Mucosa of descending colon (tissue), 3 donors: ENCODE measurements at places on chromosomes 7 and 10.

DNA sequence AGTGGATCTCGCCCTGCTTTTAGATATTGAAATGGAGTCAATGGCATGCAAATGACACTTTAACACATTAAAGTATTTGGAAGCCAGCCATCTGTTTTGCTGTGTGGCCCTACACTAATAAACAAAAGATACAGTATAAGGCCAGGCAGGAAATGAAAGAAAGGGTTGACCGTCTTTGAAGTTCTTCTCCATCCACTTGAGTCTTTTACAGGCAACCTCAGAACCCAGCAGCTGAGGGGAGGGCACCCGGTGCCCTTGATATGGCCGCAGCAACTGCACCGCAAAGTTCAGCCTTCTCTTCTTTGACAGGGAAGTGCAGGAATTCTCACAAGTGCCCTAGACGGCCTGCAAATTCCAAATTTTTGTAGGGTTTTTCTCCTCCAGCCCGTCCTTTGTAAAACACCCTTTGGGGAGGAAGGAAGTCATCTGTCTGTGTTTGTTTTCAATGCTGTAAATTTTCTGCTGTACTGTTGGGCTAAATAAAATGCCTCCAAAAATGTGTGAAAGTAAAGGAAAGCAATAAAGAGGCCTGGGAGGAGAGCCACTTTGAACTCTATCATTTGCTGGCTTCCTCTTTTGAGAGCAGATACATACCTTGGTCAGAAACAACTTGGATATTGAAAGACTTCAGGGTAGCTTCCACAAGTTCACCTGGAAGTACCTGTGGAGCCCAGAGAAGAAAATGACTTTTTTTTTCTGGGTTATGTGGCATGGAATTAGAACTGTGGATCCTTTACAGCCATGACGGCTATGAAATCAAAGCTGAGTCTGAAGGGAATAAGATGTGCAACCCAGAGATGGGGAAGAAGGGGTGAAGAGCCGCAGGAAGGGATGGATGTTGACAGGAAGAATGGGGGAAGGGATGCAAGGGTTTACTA, 3.6 kb downstream of the HOXA1 start:
- DNase-seq, result no peak

DNA sequence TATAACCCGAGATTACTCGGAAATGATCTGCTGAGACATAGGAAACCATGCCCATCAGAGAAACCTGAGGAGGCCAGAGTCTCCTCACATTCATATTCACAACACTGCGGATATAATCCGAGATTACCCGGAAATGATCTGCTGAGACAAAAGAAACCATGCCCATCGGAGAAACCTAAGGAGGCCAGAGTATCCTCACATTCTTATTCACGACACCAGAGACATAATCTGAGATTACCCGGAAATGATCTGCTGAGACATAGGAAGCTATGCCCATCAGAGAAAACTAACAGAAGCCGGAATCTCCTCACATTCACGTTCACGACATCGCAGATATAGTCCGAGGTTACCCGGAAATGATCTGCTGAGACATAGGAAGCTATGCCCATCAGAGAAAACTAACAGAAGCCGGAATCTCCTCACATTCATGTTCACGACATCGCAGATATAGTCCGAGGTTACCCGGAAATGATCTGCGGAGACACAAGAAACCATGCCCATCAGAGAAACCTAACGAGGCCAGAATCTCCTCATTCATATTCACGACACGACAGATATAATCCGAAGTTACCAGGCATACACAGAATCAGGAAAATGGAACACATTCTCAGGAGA, 422.3 kb upstream of the AKR1E2 start:
- DNase-seq, result no peak

GRCh38 chr7:157961731-157962457, 625.1 kb downstream of the DNAJB6 start:
- DNase-seq, result peak; percentile 17

GRCh38 chr7:105892387-105892786, 16.0 kb upstream of the ATXN7L1 start:
- no peak for DNase-seq

DNA sequence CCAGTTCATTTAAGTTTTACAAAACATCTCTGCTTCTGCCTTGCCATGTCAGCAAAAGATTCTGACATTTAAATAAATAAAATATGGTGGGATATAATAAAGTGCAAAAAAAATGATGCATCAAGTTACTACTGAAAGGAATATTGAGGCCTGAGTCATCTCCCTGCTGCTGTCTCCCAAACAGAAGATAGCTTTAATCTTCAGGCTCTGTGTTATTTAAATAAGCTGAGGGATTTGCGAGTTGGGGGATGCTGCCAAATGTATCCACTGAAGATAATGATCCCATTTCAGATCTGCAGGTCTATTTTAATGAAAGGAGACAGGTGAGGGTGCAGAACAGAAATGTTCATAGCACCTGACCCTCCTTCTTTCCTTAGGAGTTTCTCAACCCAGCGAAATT, 720.8 kb downstream of the AUTS2 start:
- no peak for DNase-seq

GRCh38 chr7:157861551-157861950, 524.7 kb downstream of the DNAJB6 start:
- no peak for DNase-seq

- DNase-seq, result no peak
These were observed 5.4 kb upstream of the LIPA start for GRCh38 chr10:89256962-89257361.

DNA sequence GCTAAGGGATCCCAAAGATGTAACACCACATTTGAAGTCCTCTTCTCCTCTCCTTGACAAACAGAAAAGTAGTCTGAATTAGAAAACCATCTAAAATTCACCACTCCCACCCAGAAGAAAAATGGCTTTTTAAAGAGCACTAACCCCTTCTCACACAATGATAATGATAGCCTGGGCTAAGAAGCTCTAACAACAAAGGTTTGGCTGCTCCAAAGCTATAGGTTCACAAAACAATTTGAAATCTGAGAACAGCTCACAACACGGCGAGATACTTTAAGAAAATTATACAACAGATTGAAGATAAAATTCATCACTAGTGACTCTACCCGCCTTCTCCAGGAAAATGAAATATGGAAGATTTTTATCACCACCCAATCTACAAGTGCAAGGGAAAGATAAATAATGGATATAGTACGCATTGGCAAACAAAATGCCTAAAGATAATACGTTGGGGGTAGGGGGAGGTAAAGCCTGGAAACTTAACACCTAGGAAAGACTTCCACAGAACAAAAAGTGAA, 7.4 kb downstream of the ITGB1 start:
- no peak for DNase-seq

DNA sequence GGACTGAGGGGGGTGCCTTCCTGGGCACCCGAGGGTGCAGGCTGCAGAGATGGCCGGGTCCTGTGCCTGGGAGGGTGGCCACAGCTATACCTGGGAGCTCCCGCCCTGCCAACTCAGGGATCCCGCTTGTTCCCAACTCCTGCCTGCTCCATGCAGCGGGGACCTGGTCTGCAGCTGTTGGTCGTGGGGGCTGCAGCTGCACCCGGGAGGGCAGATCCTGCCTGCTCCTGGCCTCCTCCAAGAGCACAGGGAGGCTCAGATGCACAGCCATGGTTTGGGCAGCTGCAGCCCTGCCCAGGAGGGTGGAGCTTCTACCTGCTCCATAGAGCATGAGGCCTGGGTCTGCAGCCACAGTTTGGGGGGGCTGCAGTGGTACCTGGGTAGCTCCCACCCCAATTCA, 13.3 kb upstream of the TCTN3 start:
- no peak for DNase-seq

- no peak for DNase-seq
These were observed 51.2 kb downstream of the VIPR2 start for GRCh38 chr7:159093351-159093971.

DNA sequence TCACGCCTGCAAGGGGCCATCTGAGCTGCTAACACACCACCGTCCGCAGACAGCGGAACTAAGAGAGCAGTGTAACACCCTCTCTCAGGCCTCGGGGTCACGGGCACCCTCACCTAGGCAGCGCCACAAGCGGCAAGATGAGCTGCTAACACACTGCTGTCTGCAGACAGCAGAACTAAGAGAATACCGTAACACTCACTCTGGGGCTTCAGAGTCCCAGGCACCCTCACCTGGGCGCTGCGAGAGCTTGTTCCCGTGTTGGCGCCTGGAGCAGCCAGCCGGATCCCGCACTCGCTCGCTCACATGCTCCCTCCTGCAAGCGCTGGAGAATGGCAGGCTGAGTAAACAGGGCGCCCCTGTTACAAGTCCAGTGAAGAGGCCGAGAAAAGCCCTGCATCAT, 160.2 kb downstream of the SRPK2 start:
- DNase-seq, result no peak

DNA sequence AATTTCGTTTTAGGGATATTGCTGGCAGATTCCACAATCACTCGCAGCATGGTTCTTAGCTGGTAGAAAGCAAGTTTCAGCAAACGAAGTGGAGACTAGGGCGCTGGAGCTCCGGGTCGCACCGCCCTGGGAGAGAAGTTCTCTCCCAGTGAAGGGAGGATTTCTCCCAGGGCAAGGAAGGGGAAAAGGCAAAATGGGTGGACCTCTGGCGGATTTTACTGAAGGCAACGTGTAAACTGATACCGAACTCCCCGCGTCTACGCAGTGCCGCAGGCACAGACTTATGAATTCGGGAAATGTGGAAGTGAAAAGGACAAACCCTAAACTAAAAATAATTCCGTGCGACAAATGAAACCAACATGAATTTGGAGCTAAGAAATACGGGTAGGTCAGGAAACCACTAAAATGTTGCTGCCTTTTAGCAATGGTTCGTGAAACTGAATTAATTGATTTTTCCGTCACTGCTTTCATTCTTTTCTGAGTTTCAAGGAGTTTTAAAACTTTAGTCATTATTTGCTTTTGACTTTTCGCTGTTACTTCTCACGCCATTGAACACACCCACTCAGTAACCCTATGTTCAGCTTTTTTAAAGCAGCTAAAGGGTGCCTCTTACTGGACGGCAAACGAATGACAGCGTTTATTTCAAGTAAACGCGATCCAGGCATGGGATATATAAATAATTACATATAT, at the start of gene MYOF:
MYOF (minus strand) TSS at position 190 of the 690 bp plus-strand sequence; CDS start at position 50, 140 bp downstream.
- no peak for DNase-seq

DNA sequence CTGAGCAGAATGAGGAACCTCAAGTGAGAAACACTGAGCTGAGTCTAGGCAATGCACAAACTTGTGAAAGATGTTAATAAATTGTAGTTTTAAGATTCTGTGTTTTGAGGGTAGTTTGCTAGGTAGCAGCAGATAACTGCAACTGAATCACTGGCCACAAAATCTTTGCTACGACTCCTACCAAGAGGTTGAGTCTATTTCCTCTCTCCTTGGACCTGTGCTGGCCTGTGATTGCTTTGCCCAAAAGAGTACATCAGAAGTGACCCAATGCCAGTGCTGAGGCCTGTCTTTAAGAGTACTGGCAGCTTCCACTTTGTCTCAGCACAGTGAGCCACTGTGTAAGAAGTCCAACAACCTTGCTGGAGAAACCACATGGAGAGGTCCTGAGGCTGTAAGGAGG, 11.9 kb upstream of the TSPAN13 start:
- no peak for DNase-seq

- no peak for DNase-seq
These were observed 30.0 kb downstream of the ALDH18A1 start for GRCh38 chr10:95626500-95626899.

GRCh38 chr7:122161628-122162027, 17.6 kb upstream of the AASS start:
- DNase-seq, result no peak

DNA sequence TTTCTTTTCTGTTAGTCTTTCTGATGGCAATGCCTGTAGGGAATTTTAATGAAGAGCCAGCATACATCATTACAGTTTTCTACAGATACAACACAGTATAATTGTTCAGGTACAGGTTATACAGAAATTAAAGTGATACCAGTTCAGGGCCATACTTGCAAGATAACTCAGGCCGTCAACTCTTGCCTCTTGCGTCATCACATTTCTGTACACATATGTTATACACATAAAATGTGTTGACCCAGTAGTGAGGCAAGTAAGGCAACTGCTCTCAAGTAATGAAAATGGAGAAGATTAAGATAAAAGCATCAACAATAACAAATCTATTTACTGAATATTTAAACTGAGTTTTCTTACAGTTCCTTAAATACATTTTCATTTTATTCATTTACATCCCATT, 317.8 kb downstream of the HPSE2 start:
- no peak for DNase-seq

GRCh38 chr10:132332433-132332754, 401 bp downstream of the LRRC27 start:
- no peak for DNase-seq

DNA sequence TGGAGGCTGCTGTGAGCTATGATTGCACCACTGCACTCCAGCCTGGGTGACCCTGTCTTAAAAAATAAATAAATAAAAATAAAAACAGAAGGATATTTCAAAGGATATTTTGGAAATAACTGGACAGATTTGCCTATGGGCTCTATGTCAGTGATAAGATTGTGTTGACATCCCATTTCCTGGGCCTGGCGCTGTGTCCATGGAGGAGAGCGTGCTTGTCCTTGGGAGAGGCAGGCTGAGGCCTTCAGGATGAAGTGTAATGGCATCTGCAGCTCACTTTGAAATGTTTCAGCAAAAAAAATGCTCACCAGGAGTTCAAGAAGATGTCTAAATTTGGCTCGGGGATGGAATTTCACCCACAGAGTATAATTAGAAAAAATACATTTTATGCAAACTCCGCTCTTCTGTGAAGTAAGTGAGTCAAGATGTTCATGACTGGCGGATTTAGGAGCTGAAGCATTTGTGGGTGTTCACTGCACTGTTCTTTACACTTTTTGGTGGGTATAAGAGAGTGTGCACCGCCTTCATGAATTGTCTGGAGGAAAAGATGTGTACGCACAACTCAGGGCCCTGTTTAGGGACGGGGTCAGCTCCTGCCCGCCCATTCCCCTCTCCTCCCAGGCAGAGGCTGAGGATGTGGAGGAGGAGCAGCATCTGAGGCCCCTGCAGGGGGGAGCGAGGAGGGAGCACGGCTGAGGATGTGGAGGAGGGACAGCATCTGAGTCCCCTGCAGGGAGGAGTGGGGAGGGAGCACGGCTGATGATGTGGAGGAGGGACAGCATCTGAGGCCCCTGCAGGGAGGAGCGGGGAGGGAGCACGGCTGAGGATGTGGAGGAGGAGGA, 18.5 kb upstream of the FOXL3 start:
- no peak for DNase-seq

GRCh38 chr7:44531421-44532380, 9.4 kb downstream of the NPC1L1 start:
- no peak for DNase-seq

GRCh38 chr7:158903897-158904541, 47.7 kb downstream of the DYNC2I1 start:
- peak; percentile 43 for DNase-seq

DNA sequence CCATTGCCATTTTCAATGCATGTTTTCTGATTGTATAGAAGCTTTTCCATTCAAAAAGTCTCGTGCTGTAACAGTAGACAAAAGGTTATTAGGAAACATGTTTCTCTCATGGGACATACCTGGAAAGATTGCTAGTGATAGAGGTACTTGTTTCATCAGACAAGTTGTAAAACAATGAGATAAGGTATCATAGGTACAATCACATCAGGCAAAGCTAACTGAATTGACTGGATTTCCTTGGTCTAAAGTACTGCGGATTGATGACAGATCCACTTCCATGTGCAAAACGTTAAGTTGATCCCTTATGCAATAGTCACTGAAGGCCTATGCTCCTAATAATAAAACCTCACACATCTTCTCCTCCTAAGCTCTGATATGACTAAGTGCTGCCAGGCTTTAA, 6.5 kb upstream of the RNF32 start:
- no peak for DNase-seq

- no peak for DNase-seq
These were observed 394.7 kb downstream of the AUTS2 start for GRCh38 chr7:69992938-69993337.

GRCh38 chr7:23955600-23956149, 245.7 kb downstream of the STK31 start:
- no peak for DNase-seq

- no peak for DNase-seq
These were observed 359.1 kb downstream of the CRPPA start for GRCh38 chr7:16062269-16062668.
